ENCODE measurements at places on chromosomes 2 and 18.
A peak's percentile ranks its signal among the peaks of the same experiment; 100 is the strongest.

GRCh38 chr2:201618744-201619662, 24.3 kb downstream of the TMEM237 start:
- ATAC-seq = peak; percentile 99

- ATAC-seq = no peak
These were observed 244.9 kb downstream of the IRS1 start for GRCh38 chr2:226554701-226555100.

GRCh38 chr2:66095820-66096345, 339.0 kb upstream of the MEIS1 start:
- ATAC-seq = no peak

DNA sequence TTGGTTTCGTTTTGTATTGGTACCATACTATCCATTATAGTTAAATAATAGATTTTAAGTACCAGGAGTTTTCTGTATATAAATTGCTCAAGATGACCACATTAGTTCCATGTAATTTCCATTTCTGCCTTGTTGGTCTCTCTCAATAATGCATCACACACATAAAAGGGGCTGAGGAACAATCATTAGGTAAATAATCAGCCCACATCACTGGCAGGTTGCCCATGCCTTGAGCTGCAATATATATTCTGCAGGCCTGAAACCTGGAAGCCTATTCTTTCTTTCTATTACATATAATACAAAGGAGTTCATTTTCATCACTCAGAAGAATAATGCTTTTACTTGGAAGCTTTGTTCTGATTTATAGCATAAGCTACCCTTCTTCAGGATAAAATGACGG, 616.1 kb upstream of the PKDCC start:
- no peak for ATAC-seq

DNA sequence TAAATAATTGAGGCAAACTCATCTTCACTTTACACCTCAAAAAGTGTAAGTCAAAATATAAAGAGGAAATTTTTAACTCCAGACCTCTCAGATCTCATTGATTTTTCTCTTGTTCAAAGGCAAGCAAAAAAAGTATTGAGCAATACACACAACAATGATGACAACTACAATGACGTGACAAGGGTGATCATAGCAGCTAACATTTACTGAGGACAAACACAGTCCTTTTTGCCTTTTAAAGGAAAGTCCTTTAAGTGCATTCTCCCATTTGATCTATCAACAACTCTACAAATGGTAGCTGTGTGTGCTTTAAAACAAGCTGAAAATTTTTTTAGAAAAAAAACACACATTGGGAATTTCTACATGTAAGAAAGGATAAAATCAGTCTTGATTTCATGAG, 123.5 kb upstream of the CTAGE1 start:
- ATAC-seq = no peak

GRCh38 chr2:32947076-32947483, 327 bp downstream of the LTBP1 start:
- ATAC-seq = peak; percentile 19

DNA sequence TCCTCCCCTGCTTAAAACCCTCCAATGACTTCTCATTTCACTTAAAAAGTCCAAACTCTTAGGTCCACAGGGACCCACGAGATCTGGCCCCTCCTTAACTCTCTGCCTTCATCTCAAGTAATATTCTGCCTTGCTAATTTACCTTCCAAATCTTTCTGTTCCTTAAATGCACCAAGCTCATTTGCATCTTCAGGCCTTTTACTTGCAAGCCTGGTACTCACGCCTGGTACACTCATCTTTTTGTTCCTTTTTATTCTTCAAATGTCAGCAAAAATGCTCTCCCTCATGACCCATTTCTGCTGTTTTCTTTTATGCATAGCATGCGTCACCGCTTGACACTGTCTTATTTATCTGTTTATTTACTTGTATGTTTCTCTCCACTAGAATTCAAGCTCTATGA, 2.7 kb upstream of the WIPF1 start:
- ATAC-seq = no peak

GRCh38 chr2:61785583-61785982, 68.3 kb downstream of the FAM161A start:
- ATAC-seq = no peak

DNA sequence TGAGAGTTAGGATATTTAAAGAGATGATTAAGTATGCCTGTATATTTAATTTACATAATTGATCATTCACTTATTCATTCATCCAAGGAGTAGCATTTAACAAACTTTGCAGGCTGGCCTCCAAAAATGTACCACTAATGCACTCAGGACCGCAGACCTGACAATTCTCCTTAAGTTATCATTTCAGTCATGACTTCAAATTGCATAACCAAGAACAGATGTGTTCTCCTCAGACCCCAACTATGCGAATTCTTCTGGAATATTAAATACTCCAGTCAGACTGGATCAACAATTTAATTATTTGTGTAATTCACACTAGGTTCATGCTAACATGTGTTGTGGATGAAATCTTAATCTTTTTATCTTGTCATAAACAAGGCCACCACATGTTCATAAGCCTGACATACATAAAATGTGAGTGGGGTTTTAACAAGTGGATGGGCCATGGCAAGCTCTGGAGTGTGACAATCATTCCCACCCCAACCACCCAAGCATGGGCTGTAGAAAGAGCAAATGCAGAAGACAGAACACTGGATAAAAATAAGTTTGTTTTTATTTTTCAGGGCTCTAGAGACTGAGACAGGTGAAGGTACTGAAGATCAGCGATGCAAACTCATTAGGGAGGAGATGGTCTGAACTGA, 3.2 kb downstream of the REG1B start:
- ATAC-seq = no peak

GRCh38 chr2:218895759-218896500, 15.3 kb downstream of the WNT10A start:
- ATAC-seq = no peak

DNA sequence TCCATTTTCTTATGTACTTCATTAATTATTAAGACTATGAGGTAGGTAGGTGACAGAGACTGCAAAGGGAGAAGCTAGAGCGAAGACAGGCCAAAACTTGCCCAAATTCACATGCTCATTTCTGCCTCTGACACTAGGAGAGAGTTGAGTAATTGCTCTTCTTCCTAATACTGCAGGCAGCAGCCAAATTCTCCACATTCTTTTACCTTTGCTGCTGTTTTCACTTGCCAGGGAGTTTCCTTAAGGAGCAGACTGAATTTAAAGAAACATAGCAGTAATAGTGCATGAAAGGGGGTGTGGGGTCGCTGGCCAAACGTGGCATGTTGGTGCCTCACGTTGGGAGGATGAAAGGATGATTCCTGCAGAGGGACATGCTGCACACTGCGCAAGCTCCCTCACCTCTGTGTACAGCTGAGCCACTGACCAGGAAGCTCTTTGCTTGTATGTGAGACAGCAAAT, 12.3 kb downstream of the CRIM1 start:
- no peak for ATAC-seq

GRCh38 chr2:145079641-145080040, 559.7 kb upstream of the ZEB2 start:
- no peak for ATAC-seq

DNA sequence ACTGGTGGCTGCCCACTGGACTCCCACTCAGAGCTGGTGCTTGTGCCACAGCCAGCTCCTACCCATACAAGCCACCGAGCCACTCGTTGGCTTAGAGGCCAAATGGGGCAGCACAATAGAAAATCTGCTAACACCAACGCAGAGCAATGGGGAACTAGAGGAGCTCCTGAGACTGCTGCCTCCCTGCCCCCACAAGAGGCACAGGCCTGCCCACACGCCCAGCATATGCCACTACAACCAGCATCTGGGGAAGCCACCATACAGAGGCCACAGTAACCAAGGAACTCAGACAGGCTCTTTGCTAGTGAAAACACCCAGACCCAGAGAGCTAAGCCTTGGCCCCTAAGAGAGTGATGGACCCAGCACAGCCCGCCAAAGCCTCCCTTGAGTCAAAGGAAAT, 231.2 kb upstream of the RAB6C start:
- peak; percentile 51 for ATAC-seq

DNA sequence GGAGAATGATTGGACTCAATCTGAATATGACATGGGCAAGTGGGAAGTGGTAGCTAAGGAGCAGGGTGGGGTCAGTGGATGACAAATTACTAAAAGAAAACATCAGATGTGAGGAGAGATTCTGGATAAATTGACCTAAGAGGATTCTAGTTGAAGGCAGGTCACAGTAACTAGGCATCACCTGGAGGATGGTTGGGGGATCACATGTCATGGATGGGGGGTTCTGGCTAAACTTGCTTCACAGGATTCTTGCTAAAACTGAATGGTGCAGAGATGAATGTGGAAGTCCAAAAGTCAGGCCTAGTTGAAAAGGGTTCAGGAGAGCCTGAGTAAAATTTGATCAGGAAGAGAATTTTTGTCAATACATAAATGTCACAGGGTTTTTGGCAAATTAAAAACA, 18.3 kb downstream of the CLHC1 start:
- ATAC-seq = no peak

DNA sequence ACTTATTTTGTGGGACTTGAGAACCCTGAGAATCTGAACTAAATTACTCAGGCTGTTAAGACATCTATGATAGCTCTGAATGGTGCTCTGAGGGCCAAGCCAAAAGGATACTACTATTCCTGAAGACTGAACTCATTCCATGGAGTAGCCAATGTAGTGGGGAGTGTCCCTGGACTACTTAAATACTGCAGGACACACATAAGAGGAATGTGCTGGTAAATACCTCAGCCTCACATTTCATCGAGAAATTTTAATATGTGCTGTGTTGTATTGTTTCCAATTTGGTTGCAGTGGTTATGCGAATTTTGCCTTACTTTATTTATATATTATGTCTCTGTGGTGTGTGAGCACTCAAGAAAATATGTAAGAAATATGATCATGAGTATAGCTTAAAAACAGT, 264.4 kb upstream of the FIGN start:
- ATAC-seq = no peak

- ATAC-seq = no peak
These were observed 74.2 kb downstream of the RAB31 start for GRCh38 chr18:9782073-9782857.

GRCh38 chr2:172434821-172435605, 7.6 kb downstream of the ITGA6 start:
- ATAC-seq = no peak

GRCh38 chr2:119367472-119368099, 809 bp downstream of the DBI start:
- peak; percentile 35 for ATAC-seq

GRCh38 chr2:85132397-85132796, 795 bp upstream of the TCF7L1 start:
- no peak for ATAC-seq

- peak; percentile 23 for ATAC-seq
These were observed 14.9 kb downstream of the AOX1 start for GRCh38 chr2:200600549-200601225.

DNA sequence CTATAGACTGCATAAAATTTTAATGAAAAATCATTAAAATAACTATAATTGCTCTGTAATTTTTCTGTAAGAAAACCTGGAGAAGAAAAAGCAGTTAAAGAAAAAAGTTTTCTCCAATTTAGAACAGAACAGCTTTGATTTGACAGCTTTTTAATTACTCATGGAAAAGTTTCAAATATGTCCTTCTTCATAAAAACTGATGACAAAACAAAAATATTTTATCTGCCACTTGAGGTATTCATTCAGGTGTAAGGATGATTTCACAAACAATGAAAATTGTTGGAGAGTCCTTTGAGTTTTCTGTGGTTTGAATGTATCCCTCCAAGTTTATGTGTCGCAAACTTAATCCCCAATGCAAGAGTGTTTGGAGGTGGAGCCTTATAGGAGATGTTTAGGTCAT, 302.3 kb upstream of the VWC2L start:
- no peak for ATAC-seq

DNA sequence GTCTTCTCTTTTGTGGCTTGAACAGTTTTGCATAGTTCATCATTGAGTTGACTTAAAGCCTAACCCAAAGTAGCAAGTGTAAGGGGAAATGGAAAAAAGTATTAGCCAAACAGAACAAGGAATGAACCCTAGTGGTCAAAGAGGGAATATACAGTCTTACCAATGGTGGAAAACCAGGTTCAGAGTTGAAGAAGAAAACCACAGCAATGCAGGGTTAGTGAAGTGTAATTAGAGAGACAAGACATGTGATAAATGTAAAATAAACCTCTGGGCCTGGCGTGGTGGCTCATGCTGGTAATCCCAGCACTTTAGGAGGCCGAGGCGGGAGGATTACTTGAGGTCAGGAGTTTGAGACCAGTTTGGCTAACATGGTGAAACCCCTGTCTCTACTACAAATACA, 2.4 kb downstream of the TTN start:
- no peak for ATAC-seq

- ATAC-seq = no peak
These were observed 64.9 kb downstream of the ZNF521 start for GRCh38 chr18:25287106-25287505.

GRCh38 chr2:168194784-168195522, 52.4 kb downstream of the STK39 start:
- ATAC-seq = peak; percentile 25

GRCh38 chr2:231663458-231664212, 44.7 kb upstream of the PTMA start:
- no peak for ATAC-seq

DNA sequence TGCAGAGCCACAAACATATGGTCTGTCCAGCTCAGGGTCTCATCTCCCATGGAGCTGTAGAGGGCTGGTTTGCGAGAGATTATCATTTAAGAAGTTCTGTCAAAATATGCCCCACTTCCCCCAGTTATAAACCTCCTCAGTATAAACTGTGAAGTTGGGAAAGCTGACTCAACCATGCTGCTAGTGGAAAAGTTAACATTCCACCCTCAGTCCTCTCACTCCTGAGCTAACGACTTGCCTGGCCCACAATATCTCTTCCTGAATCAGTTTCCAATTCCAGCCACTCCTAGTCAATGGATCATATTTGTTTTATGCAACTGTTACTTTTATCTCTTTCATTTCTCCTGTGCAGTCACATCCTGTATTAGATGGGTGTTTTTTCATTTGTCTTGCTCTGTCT, 326.2 kb downstream of the SETBP1 start:
- ATAC-seq = no peak

DNA sequence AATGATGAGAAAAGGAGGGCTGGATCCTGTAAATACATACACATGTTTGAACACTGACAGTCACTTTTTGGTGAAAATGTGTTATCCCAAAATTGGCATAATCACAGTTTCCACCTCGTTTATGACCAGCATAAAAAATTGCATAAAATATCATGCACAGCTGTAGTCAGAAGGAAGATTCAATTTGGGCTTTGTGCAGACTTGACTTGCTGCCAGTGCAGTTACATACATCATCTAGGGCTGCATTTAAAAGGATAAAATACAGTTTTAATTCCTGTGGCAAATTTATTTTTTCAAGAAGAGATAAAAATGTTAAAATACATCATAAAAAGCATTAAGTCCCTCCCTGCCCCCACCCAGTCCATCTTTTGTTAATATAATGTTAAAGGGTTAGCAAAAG, 103.8 kb downstream of the VWC2L start:
- no peak for ATAC-seq

GRCh38 chr2:60391649-60392375, 161.6 kb downstream of the BCL11A start:
- no peak for ATAC-seq

Measured in motor neuron (in vitro differentiated cells).